ENCODE measurements at places on chromosomes 16 and 17.

DNA sequence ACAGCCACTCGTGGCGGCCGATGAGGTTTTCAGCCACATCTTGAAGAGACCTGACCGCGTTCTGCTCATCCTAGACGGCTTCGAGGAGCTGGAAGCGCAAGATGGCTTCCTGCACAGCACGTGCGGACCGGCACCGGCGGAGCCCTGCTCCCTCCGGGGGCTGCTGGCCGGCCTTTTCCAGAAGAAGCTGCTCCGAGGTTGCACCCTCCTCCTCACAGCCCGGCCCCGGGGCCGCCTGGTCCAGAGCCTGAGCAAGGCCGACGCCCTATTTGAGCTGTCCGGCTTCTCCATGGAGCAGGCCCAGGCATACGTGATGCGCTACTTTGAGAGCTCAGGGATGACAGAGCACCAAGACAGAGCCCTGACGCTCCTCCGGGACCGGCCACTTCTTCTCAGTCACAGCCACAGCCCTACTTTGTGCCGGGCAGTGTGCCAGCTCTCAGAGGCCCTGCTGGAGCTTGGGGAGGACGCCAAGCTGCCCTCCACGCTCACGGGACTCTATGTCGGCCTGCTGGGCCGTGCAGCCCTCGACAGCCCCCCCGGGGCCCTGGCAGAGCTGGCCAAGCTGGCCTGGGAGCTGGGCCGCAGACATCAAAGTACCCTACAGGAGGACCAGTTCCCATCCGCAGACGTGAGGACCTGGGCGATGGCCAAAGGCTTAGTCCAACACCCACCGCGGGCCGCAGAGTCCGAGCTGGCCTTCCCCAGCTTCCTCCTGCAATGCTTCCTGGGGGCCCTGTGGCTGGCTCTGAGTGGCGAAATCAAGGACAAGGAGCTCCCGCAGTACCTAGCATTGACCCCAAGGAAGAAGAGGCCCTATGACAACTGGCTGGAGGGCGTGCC lies 30.1 kb downstream of the CIITA start:
- no peak for DNase-seq

DNA sequence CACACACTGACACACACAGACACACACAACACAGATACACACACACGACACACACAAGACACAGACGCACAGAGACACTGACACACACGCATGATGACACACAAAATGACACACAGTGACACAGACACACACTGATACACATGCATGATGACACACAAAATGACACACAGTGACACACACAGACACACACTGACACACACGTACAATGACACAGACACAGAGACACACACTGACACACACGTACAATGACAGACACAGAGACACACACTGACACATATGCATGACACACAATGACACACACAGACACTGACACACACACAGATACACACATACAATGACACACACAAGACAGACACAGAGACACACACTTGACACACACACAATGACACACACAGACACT lies 10.3 kb downstream of the CACNG1 start:
- no peak for DNase-seq

- DNase-seq, result no peak
Measured at GRCh38 chr16:71569621-71570020, 7.3 kb downstream of the TAT start.

GRCh38 chr17:67675481-67675880 lies 42.3 kb upstream of the NOL11 start:
- peak; percentile 53 for DNase-seq

DNA sequence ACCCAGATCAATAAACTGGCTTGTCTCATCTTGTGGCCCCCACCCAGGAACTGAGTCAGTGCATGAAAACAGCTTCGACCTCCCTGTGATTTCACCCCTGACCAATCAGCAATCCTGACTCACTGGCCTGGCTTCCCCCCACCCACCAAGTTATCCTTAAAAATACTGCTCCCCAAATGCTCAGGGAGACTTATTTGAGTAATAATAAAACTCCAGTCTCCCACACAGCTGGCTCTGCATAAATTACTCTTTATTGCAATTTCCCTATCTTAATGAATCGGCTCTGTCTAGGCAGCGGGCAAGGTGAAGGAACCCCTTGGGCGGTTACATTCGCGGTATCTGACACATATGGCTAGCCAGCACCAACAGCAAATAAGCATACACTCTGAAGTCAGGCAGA lies 9.8 kb upstream of the RABEP1 start:
- no peak for DNase-seq

- no peak for DNase-seq
Measured at GRCh38 chr17:49914664-49915063, 54.3 kb upstream of the DLX4 start.

- no peak for DNase-seq
Measured at GRCh38 chr16:75080205-75081029, 36.2 kb downstream of the LDHD start.

Measured in NCI-H2081 treated with DMSO at 0.1 percent for 48 hours (cell line).